ENCODE measurements at places on chromosomes 11 and 22. TPM values are rescaled to one million over a fixed set of nuclear protein-coding genes. Genes with fewer than 3 reads are reported as not detected.

TRIM66 gene
- total RNA-seq = 16.0 TPM

GRK3 gene
- total RNA-seq = 3.5 TPM

DNA sequence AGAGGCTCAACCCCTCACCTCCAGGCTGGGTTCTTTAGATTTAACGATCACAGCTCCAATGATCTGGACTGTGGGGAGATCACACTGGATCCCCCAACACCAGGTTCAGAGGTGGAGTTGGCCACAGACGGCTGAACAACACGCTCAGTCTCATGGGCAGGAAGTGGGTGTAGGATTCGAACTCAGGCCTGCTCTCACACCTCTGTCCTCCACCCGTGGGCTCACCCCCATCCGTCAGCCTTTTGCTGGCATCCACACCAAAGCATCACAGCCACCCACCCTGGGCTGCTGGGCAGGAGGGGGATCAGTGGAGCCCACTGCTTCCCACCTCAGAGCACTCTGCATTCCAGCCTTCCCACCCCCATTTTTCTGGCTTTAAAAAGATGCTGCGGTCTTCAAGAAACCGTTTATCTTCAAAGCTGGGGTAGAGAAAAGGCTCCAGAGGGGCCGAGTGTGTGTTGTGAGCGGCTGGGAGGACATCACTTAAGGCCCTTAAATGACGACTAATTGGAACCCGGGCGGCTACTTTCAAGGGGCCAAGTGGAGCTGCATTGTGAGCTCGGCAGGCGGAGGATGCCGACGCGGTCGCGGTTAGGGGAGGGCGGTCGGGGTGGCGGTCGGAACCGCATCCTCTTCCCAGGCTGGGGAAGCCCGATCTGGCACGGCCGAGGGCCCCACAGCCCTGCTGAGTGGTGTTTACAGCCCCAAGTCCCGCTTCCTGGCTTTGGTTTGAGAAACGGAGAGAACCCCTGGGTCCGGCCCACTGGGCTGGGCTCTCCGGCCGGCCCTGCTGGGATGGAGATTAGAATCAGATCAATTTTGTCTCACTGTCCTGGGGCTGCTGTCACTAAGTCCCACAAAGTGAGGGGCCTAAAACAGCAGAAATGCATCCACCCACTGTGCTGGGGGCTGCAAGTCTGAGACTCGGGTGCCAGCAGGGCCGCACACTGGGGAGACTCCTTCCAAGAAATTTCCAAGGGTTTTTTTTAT, 15.9 kb upstream of the FGF3 start:
- no peak overlapping the region for H3K4me3 ChIP-seq
- no peaks in the 10 kb centered on the region for H3K27me3 ChIP-seq
- no peaks in the 10 kb centered on the region for H3K36me3 ChIP-seq
- DNase-seq = no peak

DNA sequence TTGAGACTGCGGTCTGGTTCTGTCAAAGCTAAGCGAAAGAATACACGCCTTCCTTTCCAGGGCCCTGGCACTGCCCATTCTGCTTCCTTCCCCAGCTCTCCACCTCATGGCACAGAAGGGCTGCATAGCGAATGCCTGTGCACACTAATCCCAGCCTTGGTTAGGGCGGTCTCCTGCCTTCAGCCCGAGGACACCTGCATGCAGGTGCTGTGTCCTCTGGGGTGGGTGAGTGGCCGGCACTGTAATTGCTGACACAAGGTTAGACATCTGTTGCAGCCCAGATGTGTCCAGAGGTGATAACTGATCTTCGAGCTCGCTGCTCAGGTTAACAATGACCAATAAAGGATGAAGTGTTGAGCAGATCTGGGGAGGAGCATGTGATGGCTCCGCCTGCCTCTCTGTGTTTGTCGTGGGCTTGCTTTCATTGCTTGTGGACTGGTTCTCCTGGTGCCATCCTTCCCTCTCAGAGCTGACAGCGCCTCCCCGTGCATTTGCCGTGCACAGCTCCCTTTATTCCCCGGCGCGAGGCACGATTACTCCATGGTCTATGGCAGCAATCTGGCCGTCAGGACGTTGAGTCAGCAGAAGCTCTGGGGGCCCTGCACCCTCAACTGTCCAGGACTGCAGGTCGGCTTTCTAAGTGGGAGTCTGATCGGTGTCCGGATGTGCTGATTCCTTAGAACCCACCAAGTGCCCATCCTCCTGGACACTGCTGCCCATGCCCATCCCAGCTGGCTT, 1088.2 kb downstream of the BRD1 start:
- no peaks in the 10 kb centered on the region for H3K27me3 ChIP-seq
- no peaks in the 10 kb centered on the region for H3K36me3 ChIP-seq
- H3K4me3 ChIP-seq = no peak overlapping the region
- no peak for DNase-seq
- no peak overlapping the region for H3K27ac ChIP-seq

DNA sequence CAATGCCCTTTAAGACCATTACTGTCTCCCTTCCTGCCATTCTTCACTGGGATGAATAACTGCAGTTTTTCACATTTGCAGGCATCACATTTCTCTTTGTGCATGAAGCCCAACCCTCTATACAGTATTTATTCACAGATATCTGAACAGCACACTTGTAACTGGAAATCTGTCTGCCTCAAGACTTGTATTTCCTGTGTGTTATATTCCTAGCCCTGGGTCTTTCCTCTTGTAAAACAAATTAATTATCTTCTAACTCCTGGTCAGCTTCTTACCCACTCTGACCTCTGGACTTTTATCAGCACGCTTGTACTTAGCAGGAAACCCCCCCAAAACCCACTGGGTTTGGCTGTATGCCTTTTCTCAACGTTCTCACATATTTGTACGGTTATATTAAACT, 2.0 kb downstream of the CSRP3 start:
- no peak overlapping the region for H3K27ac ChIP-seq
- H3K4me3 ChIP-seq = no peak overlapping the region
- DNase-seq = no peak
- no peaks in the 10 kb centered on the region for H3K36me3 ChIP-seq
- no peaks in the 10 kb centered on the region for H3K4me1 ChIP-seq

SDHD gene
- 37.0 TPM for total RNA-seq

- no peak overlapping the region for H3K27ac ChIP-seq
- H3K27me3 ChIP-seq = peaks cover 3% of the 10 kb centered on the region
- DNase-seq = no peak
- H3K36me3 ChIP-seq = no peaks in the 10 kb centered on the region
- H3K4me1 ChIP-seq = no peaks in the 10 kb centered on the region
- H3K4me3 ChIP-seq = no peak overlapping the region
Observed at GRCh38 chr11:75625021-75625420, 43.8 kb downstream of the MAP6 start.

DNA sequence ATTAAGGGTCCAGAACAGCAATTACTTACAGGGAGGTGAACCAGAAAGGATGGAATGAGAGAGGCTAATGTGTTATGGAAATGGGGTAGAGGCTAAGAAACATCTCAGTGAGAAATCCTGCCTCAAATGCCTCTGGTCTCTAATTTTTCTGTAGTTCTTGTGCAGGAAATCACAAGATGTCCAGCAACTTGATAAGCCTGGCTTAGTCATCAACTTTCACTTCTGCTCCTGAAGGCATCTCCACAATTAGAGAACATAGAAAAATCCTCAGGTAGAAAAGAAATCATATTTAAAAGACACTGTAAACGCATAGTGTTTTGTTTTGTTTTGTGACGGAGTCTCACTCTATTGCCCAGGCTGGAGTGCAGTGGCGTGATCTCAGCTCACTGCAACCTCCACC, 18.7 kb downstream of the MRGPRX4 start:
- H3K36me3 ChIP-seq = no peaks in the 10 kb centered on the region
- peaks cover 9% of the 10 kb centered on the region for H3K27me3 ChIP-seq
- H3K4me1 ChIP-seq = no peaks in the 10 kb centered on the region
- H3K4me3 ChIP-seq = no peak overlapping the region

GRCh38 chr22:47088480-47089158, 326.2 kb downstream of the TBC1D22A start:
- DNase-seq = no peak
- H3K4me1 ChIP-seq = peaks cover 9% of the 10 kb centered on the region
- no peak overlapping the region for H3K27ac ChIP-seq

- H3K27me3 ChIP-seq = no peaks in the 10 kb centered on the region
- H3K4me3 ChIP-seq = no peak overlapping the region
- peaks cover 4% of the 10 kb centered on the region for H3K4me1 ChIP-seq
- no peaks in the 10 kb centered on the region for H3K36me3 ChIP-seq
Observed at GRCh38 chr11:126413843-126414405, 58.4 kb downstream of the ST3GAL4 start.

DNA sequence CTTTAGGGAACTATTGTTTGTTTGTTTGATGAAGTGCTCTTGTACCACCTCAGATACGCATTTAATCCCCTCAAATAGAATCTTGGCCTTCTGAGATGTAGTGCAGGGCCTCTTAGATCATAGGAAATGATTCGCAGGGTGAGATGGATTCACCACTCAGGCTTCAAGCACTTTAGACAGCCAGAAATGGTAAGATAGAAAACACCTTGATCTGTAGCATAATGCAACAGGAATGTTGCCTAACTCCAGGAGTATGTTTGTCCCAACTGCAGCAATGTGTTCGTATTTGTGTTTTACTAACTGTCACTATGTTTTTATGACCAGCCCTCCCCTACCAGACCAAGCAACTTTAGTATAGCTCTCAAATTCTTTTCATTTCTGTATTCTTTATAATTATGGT, 761.2 kb downstream of the NELL1 start:
- no peak for DNase-seq
- H3K4me1 ChIP-seq = no peaks in the 10 kb centered on the region
- H3K36me3 ChIP-seq = no peaks in the 10 kb centered on the region
- H3K27ac ChIP-seq = no peak overlapping the region
- no peak overlapping the region for H3K4me3 ChIP-seq

DNA sequence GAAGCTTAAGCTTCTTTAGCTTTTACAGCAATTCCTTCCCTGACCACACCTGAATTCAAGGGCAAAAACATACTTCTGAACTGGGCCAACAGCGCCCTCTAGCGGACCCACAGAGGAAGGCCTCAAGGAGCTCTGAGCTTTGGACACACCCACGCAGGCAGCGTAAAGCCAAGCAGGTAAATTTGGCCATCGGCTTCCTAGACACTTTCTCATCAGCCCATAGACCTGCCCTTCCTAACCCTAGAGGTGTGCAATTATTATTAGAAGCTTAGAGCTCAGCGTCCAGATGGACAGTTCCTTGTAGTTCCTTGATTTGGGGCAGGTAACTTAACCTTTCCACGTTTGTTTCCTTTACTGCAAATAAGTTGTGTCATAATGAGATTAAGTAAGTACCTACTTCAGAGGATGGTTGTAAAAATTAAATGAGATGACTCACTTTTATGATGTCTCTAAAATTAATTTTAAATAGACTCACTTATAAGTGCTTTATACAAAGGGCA, 25.7 kb upstream of the HMGXB4 start:
- DNase-seq = peak; percentile 70
- H3K4me3 ChIP-seq = no peak overlapping the region
- H3K27me3 ChIP-seq = peaks cover 5% of the 10 kb centered on the region
- no peaks in the 10 kb centered on the region for H3K36me3 ChIP-seq
- no peaks in the 10 kb centered on the region for H3K4me1 ChIP-seq

GRCh38 chr11:128234143-128234542, 353.2 kb downstream of the ETS1 start:
- DNase-seq = no peak
- H3K27me3 ChIP-seq = no peaks in the 10 kb centered on the region
- no peaks in the 10 kb centered on the region for H3K36me3 ChIP-seq
- H3K4me3 ChIP-seq = no peak overlapping the region
- no peak overlapping the region for H3K27ac ChIP-seq

GGT1 gene
- 23.4 TPM for total RNA-seq

GRCh38 chr11:76385903-76386302, 4.8 kb downstream of the GVQW3 start:
- H3K27me3 ChIP-seq = no peaks in the 10 kb centered on the region
- peaks cover 2% of the 10 kb centered on the region for H3K36me3 ChIP-seq
- no peak for DNase-seq

DNA sequence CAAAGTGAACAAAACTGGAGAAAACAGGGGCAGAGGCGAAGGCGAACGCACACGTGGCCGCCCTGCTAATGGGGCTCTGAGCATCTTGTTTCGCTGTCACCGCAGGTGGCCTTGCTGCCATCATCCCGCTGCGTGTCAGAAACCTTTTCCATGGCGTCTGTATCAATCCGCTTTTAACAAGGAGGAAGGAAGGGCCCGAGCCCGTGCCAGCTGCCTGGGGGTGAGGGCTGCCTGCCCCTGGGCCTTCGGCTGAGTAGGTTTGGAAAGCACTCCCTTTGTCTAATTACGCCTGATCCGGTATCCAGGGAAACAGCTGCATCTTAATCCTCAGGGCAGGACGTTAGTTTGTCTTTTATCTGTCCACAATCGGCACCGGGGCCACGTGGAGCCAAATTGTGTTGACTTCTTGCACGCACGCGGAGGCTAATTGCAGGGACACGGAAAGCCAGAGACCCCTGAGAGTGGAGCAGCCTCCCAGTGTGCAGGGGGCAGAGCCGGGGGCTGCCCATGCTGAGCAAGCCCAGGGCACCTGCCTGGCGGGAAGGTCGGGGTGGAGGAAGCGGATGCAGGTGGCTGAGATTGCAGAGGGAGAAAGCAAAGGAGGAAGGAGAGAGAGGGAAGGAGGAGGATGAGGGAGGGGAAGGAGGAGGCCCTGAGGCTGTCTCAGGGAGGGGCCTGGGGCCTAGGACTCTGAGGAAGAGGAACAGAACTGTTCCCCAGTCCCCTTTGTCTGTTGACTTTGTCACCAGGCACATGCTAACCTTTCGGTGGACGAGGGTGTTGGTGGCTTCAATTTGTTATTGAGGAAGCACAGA, 19.2 kb upstream of the TH start:
- H3K4me1 ChIP-seq = no peaks in the 10 kb centered on the region
- no peaks in the 10 kb centered on the region for H3K36me3 ChIP-seq
- no peak for DNase-seq
- H3K27me3 ChIP-seq = no peaks in the 10 kb centered on the region

- H3K36me3 ChIP-seq = no peaks in the 10 kb centered on the region
- no peak overlapping the region for H3K4me3 ChIP-seq
- no peaks in the 10 kb centered on the region for H3K27me3 ChIP-seq
- no peak overlapping the region for H3K27ac ChIP-seq
- DNase-seq = peak; percentile 36
- no peaks in the 10 kb centered on the region for H3K4me1 ChIP-seq
Observed at GRCh38 chr11:32884770-32885384, 7.7 kb upstream of the QSER1 start.

TMEM134 gene
- total RNA-seq = 48.7 TPM

MFRP gene
- total RNA-seq = not detected

DNA sequence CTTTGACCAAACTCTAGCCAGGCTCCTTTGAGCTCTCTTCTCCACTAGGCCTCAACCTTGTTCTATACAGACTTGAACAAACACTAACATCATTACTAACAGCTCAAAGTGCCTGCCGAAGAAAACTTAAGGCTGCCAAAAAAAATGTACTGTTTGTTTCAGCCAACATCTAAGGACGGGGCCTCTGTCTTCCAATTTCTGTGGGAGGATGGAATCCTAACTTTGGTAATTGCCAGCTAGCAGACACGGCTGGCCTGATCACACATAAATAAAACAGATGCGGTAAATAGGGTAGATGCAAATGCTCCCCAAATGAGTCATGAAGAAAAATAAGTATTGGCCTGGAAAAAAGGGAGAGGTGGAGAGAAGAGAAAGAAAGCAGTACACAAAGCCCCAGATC, 394.3 kb downstream of the TMEM135 start:
- no peaks in the 10 kb centered on the region for H3K4me1 ChIP-seq
- no peak overlapping the region for H3K27ac ChIP-seq
- H3K4me3 ChIP-seq = no peak overlapping the region

ENTHD1 gene
- not detected for total RNA-seq

PMM1 gene
- total RNA-seq = 37.4 TPM

DMC1 gene
- total RNA-seq = not detected

GRCh38 chr11:75349521-75350116, 1.8 kb downstream of the ARRB1 start:
- H3K27me3 ChIP-seq = no peaks in the 10 kb centered on the region
- H3K36me3 ChIP-seq = no peaks in the 10 kb centered on the region
- H3K4me1 ChIP-seq = peaks cover 52% of the 10 kb centered on the region
- DNase-seq = no peak

Measured in CD4-positive, CD25-positive, alpha-beta regulatory T cell (primary cell).